B cell (primary cell): ENCODE measurements at places on chromosomes 3 and 15.

DNA sequence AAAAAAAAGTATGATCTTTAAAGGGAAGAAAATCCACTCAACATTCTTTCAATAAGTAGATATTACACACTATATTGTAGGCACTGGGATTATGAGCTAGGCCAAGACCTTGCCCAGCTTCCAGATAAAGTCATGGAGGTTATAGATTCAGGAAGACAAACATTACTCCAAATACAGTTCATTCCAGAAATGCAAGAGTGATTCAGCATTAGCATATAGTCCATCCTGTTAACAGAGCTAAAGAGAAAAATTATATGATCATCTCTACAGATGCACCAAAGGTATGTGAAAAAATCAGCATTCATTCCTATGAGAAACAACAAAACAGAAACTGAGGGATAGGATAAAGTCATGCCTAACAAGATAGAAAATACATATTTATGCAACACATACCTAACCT, 42.1 kb upstream of the NSMCE3 start:
- DNase-seq = no peak

DNA sequence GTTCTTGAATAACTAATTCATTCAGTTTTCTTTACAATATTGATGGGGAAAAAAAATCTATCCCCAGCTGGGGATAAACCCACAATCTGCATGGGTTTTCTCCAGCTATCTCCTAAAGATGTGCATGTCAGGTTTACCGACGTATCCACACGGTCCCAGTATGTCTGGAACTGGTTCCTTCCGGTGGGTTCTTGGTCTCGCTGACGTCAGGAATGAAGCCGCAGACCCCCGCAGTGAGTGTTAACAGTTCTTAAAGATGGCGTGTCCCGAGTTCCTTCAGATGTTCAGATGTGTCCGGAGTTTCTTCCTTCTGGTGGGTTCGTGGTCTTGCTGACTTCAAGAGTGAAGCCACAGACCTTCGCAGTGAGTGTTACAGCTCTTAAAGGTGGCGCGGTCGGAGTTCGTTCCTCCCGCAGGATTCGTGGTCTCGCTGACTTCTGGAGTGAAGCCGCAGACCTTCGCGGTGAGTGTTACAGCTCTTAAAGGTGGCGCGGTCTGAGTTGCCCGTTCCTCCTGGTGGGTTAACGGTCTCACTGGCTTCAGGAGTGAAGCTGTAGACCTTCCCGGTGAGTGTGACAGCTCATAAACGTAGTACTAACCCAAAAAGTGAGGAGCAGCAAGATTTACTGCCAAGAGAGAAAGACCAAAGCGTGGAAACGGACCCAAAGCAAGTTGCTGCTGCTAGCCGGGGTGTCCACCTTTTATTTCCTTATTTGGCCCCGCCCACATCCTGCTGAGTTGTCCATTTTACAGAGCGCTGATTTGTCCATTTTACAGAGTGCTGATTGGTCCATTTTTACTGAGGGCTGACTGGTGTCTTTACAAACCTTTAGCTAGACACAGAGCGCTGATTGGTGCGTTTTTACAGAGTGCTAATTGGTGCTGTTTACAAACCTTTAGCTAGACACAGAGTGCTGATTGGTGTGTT, 195.1 kb upstream of the NR2F2 start:
- no peak for DNase-seq

DNA sequence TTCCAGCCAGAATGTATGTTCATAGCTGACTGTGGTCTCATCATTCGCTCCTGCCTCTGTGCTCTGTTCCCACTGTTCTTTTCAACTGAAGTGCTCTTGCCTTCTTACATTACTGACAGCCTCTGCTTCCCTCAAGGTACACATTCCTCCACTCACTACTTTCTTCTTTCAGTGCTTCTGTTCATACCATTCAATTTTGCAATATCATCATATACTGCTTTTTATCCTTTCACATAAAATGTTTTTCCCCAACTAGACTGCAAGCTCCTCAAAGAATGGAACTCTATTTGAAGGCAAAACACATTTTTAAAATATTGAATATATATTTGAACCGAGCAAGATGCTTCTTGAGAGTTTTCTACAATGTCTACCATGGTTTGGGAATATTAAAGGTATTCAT, 291.1 kb downstream of the CTNNB1 start:
- DNase-seq = no peak

GRCh38 chr3:138942271-138942670, 4.7 kb downstream of the FOXL2 start:
- DNase-seq = no peak

DNA sequence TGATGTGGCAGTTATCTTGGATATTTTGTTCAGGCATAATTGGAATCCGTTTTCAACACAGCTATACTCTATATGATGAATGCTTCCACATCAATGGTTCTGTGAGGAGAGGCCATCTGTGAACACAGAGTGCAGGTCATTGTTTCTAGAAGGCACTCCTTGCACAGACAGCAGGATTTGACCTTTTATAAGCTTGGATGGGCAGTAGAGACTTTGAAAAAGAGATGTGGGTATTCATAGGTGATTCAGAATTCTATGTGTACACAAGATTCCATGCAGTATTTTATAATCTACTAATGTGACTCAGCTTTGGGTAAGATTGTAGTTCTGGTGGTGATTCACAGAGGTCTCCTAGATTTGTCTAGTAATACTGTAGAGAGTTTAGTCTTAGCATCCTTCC, 12.5 kb downstream of the ARPP21 start:
- no peak for DNase-seq

- DNase-seq = no peak
Observed at GRCh38 chr3:13498354-13499060, 18.4 kb downstream of the HDAC11 start.

- DNase-seq = no peak
Observed at GRCh38 chr15:48631176-48631770, 14.2 kb downstream of the FBN1 start.

DNA sequence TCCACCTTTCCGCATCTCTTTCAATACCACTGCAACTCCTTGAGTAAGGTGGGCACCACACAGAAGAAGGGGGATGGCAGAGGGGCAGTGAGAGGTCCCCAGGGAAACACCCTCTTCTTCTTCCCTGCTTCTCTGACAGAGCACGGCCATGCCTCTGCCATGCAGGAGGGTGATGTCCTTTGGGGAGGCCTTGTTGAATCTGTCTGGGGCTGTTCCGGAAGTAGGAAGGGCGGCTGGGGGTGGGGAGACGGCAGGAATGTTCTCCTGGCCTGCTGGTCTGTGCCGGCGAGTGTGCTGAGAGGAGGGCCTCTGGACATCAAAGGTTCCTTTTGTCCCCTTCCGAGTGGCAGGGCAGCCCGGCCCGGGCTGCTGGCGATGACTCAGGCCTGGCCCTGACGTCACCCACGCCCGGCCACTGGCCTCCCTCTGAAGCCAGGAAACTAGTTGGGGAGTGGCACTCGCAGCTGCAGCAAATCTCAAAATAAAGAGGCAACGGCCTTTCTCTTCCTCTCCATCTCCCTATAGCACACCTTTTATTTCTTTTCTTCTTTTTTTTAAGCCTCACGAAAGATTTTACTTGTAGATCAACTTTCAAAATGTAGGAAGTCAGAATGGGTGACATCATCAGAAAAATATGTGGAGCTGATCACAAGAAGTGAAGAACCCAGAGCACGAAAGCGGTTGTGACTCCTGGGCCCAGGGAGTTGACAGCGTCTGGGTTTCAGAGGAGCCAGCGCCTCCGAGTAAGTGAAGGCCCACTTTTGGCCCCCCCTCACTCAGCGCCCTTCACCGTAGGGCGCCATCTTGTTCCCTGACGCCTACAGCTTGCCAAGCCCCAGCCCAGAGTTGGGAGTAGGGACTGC, at the start of gene ZBTB38:
Gene ZBTB38, plus strand, starts transcription at position 443 of the 863 bp plus-strand sequence. CDS start 73,885 bp downstream, outside the sequence.
- DNase-seq = peak; percentile 31

DNA sequence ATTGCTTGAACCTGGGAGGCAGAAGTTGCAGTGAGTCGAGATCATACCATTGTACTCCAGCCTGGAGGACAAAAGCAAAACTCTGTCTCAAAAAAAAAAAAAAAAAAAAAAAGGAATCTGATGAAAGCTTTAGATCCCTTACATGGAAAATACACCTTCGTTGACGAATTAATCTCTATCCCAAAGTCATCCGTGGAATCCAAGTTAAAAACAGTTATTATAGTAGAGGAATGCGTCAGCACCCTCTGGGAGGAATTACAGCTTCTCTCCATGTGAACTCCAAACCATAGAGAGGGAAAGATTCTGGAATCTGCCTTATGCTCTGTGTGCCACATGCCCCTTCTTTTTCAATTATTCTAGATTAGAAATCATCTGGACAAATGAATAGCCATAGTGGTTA, 192.3 kb upstream of the C2CD4B start:
- DNase-seq = no peak

- no peak for DNase-seq
Observed at GRCh38 chr3:165279471-165279870, 83.3 kb upstream of the SLITRK3 start.

DNA sequence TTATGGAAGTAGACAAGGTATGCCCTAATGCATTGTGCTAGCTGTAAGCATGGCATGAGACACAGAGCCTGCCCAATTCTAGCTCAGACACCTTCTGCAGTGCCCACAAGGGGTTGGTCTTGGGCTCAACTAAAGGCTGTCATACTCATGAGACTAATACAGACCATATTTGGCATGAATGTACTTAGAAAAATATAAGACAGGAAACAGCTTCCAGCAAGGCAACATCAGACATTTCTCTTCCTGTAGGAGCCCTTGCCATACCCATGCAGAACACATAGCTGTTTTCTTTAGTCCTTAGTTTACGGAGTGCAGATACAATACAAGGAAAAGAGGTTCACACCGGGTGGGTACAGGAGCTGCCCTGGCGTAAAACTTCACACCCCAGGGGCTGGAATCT, 30.5 kb upstream of the NR1I2 start:
- no peak for DNase-seq

DNA sequence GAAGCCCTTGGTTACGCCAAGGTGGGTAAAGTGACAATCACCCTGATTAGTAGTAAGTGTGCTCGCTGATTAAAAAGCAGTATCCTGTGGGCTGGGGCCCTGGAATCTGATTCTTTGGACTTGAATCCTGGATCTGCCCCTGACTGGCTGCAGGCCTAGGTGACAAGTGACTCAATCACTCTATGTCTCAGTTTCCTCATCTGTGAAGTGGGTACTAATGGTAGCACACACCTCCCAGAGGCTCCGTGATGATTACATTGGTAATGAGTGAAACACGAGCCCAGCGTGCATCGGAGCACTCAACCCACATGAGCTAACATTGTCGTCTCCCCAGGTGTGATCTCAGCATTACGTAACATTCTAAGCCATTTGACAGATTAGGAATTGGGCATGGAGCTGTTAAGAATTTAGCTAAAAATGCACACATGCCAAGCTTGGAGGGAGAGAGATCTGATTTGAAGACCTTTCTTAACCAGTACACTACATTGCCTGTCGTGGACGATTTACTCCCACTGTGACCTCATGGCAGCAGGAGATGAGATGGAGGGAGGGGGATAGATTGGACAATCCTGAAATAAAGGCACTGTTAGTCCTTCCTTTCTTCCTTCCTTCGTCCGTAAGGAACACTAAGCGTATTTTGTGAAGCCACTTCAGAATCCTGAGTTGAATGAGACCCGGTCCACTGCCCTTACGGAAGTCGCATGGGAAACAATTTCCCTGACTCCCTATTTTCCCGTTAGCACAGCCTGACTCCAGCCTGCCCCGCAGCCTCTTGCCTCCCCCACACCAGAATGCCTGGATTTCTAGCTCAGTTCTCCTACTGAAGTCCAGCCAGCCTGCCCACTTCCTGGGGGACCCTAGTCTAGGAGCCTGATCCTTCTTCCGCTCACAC, 32.1 kb downstream of the MGLL start:
- DNase-seq = no peak

- DNase-seq = no peak
Observed at GRCh38 chr3:171744158-171744741, 66.0 kb downstream of the PLD1 start.

DNA sequence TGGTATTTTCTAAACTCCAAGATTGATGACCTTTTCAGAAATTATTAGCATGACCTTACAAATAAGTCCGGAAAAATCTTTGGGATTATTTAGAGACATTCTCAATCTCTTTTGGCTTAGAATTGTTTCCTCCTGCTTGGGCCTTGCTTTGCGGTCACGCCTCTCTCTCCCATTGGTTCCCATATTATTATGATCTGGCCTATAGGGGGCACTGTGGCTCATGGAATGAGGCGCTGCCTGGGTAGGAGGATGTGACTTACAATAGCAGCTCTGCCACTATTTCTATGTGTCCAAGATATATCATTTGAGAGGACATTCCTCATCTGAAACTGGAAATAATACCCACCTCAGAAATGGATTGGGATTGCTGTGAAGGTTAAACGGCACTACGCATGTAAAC, 464.9 kb downstream of the MFSD1 start:
- DNase-seq = no peak

GRCh38 chr3:24110051-24110450, 165.0 kb downstream of the NR1D2 start:
- no peak for DNase-seq
